ENCODE measurements at places on chromosomes 1 and 21.

GRCh38 chr1:26684763-26685508 lies 10.9 kb upstream of the ARID1A start:
- DNase-seq: no peak

DNA sequence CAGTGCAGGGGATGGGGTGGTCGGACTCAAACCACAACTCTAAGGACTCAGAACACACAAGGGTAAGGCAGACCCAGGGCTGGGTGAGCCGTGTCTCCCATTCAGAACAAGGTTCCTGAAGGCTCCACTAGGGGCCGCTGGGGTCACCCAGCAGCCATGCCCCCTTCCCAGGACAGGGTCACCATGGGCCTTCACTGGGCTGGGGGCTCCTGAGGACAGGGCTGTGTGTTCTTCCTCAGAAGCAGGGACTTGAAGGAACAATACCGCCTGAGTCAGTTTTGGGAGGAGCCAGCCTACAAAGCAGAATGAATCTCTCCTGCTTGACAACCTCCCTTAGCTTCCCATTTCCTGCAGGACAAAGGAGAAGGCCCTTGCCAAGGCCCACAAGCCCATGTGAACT lies 15.4 kb downstream of the RIMS3 start:
- no peak for DNase-seq

DNA sequence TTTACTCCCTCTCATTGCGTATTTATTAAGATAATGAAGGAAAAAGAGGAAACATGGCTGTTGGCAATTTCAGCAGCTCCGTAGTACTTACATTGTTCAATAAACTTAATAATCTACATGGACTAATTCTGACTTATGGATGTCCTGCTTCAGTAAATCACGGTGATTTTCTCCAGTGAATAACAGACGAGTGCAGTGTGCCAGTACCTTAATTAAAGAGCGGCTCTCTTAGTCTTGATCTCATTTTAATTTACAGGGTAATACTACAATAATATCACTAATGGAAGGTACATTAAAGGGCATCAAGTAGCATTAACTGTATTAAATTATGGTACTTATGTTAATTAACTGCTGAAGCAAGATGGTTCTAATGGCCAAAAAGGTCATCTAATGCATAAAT lies 187.2 kb downstream of the NTNG1 start:
- DNase-seq: no peak

GRCh38 chr1:45685308-45686014 lies 872 bp downstream of the GPBP1L1 start:
- DNase-seq: no peak

DNA sequence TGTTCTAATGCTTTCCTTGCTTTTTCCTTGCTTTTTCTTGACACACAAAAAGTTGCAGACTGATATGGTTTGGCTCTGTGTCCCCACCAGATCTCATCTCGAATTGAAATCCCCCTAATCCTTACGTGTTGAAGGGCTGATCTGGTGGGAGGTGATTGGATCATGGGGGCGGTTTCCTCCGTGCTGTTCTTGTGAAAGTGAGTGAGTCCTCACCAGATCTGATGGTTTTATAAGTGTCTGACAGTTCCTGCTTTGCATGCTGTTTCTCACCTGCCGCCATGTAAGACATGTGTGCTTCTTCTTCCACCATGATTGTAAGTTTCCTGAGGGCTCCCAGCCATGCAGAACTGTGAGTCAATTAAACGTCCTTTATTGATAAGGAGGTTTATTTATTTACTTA lies 11.3 kb downstream of the SPATA17 start:
- no peak for DNase-seq

DNA sequence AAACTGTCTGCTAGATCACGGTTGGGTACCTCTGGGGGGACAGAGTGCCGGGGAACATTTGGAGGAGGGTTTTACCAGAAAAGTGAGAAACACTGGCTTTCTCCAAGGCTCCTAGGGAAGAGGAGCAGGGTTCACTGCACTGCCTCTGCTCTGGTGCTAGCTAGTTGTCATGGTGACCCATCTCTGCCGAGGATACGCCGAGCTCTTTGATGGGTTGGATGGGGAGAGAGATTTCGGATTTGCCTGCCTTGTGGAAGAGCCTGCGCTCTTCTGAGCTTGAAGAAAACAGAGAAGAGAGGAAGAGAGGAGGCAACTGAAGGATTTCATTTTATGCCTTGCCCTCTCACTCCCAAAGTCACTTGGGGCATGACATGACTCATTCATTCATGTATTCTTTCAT lies 92.1 kb downstream of the NAV1 start:
- no peak for DNase-seq

DNA sequence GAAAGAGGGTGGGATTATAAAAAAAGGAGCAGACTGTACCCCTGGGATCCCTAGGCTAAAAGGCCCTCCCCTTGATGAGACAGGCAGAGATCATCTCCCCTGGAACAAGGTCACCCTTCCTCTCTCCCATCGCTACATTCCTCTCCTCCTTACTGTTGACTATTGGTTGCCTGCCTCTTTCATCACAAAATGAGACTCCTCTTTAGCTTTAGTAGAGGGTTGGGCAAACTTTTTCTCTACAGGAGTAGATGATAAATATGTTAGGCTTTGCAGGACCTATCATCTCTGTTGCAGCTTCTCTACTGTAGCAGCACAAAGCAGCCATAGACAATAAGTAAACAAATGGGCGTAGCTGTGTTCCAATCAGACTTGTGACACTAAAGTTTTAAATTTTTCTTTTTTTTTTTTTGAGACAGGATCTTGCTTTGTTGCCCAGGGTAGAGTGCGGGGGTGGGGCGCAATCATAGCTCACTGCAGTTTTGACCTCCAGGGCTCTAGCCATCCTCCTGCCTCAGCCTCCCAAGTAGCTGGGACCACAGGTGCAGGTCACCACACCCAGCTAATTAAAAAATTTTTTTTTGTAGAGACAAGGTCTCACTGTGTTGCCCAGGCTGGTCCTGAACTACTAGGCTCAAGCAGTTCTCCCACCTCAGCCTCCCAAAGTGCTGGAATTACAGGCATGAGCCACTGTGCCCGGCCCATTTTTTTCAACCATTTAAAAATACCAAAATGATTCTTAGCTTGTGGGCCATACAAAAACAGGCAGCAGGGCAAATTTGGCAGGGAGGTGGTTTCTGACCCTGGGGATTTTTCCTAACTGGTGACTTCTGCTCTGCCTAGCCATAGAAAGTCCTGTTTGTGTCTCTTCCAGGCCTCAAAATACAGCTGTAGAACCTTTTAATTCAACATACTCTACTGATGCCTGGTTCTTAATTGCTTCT lies 15.1 kb downstream of the MCL1 start:
- DNase-seq: peak; percentile 58

DNA sequence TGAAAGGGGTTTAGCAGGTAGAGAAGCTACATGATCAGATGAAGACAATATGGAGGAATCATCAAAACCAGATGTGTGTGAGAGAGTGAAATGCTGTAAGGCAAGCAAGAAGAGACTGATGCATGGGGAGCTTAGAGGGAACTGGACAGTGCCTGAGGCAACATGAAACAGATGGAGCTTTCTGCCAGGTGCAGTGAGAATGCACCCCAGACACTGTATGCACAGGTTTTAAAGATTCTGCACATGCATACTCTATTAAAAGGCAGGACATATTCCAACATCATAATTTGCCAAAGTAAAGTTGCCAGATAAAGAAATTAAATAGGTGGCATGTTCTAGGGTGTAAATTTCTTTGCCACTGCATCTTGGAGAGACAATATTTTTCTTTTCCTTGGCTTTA lies 200.1 kb downstream of the AMY1C start:
- no peak for DNase-seq

- no peak for DNase-seq
Measured at GRCh38 chr1:232308616-232309015, 321.3 kb downstream of the SIPA1L2 start.

DNA sequence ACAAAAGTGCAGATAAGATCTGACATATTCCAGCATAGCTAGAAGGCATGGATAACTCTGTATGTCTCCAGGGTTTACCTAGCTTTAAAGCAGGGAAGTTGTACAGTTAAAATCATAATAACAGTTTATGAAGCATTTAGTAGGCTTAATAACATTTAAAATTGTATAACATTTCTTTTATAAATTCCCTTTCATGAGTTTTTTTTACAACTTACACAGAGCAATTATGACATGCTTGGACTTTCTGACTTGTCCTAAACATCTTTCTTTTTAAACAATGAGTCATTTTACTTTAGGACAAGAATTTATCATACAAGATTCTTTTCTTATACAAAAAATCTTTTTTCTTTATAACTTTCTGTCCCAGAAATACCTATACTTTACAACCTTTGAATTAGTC lies 408.5 kb upstream of the NEGR1 start:
- no peak for DNase-seq

GRCh38 chr1:21607549-21608529 lies 61.3 kb downstream of the RAP1GAP start:
- DNase-seq: peak; percentile 89

DNA sequence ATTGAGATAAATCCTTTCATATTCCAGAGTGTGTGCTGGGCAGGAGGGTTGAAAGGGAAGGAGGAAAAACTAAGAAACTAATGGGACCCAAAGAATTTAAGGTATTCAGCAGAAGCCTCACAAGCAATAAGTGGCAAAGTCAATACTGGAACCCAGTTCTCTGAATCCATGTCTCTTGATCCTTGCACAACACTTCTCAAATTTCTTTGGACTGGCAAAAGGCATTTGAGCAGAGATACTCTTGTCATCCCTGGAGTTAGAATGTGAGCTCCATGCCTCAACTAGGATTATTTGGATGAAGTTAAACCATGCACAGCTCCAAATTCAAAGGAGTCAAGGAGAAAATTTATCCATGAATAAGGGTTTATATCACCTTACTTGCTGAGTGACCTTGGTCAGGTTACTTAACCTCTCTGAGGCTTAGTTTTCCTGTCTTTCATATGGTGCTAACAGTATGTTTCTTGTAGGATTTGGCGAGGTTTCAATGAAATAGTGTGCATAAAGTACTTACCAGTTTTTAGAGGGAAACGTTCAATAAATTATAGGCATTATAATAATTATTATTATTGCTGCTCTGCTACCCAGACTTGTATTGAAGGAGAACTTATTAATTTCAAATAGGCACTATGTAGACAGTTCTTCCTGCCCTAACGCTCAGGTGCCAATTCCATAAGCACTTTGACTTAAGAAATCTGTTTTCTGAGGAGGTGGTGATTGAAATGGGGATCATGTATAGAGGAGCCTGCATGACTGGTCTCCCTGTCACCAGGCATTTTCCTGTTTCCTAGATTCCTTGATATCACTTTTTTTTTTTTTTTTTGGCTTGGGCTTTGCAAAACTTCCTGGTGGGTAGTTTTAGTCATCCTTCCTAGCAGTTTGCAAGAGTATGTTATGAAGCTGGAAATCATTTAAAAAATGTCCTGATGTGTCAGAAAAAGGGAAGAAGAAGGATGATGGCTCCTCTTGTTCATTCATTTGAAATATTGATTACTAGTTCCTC lies 125.0 kb upstream of the JUN start:
- no peak for DNase-seq
